ENCODE measurements at places on chromosomes 5 and 9. TPM values are rescaled to one million over a fixed set of nuclear protein-coding genes. Genes with fewer than 3 reads are reported as not detected.

The SLCO6A1 gene
- not detected for total RNA-seq

The PCDHGB6 gene
- 15.1 TPM for total RNA-seq

The ASS1 gene
- total RNA-seq = 52.0 TPM

The TAF11L7 gene
- not detected for total RNA-seq

The EIF4E1B gene
- 0.55 TPM for total RNA-seq

The PLEKHG4B gene
- total RNA-seq = 10.1 TPM

The SGCD gene
- total RNA-seq = 46.4 TPM

The HAVCR1 gene
- not detected for total RNA-seq

The KIF12 gene
- 0.93 TPM for total RNA-seq

The BTNL3 gene
- total RNA-seq = not detected

The MPDZ gene
- total RNA-seq = 110 TPM

The PIGO gene
- total RNA-seq = 24.4 TPM

The ANKRD18A gene
- 4.6 TPM for total RNA-seq

The DOK3 gene
- 4.8 TPM for total RNA-seq

The SPINK6 gene
- total RNA-seq = not detected

The ARL10 gene
- 25.1 TPM for total RNA-seq

The ANAPC2 gene
- total RNA-seq = 42.9 TPM

The PCDHB6 gene
- 2.0 TPM for total RNA-seq

The FOXI1 gene
- total RNA-seq = not detected

The SLC6A3 gene
- total RNA-seq = 2.7 TPM

The IFNA1 gene
- total RNA-seq = not detected

The IL9 gene
- not detected for total RNA-seq

The CATSPER3 gene
- not detected for total RNA-seq

The FSTL4 gene
- total RNA-seq = 10.0 TPM

The GBGT1 gene
- 10.4 TPM for total RNA-seq

The PCDHGC3 gene
- 79.3 TPM for total RNA-seq

The LHX2 gene
- total RNA-seq = 47.3 TPM

The LHX3 gene
- 18.5 TPM for total RNA-seq

The SHISAL2B gene
- total RNA-seq = not detected

The SHC3 gene
- total RNA-seq = 4.4 TPM

The PHF19 gene
- total RNA-seq = 34.6 TPM

The SLC25A48 gene
- 3.7 TPM for total RNA-seq

The HMCN2 gene
- 6.0 TPM for total RNA-seq

The CD14 gene
- 22.0 TPM for total RNA-seq

The SAP30L gene
- total RNA-seq = 30.6 TPM

All from camera-type eye (tissue), 1 donor.